Right renal pelvis (tissue), 4 donors: ENCODE measurements at places on chromosomes 11 and 22.

- no peak for DNase-seq
Observed at GRCh38 chr11:122723106-122723505, 67.6 kb downstream of the UBASH3B start.

GRCh38 chr11:107827041-107827440 is 31.5 kb downstream of the SLC35F2 start:
- DNase-seq = no peak

GRCh38 chr11:105139669-105140068 is at the start of gene CARD18:
Gene CARD18 (minus strand): TSS chr11:105139769. CDS start chr11:105139726, 43 bp downstream.
- DNase-seq = no peak

DNA sequence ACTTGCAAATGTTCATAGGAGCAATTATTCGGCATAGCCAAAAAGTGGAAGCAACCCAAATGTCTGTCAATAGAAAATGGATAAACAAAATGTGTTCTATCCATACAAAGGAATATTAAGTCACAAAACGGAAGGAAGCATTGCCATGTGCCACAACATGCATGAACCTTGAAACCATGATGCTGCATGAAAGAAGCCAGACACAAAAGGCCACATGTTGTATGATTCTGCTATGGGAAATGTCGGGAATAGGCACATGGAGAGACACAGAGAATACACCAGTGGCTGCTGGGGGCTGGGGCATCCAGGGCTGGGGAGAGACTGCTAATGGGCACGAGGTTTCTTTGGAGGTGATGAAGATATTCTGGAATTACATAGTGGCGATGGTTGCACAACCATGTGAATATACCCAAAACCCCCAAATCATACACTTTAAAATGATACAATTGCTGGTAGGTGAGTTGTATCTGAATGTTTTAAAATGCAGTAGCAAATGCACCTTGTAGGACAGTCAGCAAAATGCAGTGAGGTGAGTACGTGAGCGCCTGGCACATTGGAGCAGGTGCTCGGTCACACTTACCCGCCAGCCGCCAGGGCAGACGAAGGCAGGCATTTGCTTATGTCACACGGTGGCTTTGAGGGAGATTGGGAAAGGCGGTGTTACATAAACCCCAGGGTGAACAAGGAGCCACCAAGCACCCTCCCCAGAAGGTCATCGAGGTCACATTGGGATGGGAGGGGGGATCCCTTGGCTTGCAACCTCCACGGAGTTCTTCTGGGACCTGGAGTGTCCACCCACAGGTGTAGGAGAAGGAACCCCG is 6.3 kb upstream of the OSM start:
- no peak for DNase-seq

DNA sequence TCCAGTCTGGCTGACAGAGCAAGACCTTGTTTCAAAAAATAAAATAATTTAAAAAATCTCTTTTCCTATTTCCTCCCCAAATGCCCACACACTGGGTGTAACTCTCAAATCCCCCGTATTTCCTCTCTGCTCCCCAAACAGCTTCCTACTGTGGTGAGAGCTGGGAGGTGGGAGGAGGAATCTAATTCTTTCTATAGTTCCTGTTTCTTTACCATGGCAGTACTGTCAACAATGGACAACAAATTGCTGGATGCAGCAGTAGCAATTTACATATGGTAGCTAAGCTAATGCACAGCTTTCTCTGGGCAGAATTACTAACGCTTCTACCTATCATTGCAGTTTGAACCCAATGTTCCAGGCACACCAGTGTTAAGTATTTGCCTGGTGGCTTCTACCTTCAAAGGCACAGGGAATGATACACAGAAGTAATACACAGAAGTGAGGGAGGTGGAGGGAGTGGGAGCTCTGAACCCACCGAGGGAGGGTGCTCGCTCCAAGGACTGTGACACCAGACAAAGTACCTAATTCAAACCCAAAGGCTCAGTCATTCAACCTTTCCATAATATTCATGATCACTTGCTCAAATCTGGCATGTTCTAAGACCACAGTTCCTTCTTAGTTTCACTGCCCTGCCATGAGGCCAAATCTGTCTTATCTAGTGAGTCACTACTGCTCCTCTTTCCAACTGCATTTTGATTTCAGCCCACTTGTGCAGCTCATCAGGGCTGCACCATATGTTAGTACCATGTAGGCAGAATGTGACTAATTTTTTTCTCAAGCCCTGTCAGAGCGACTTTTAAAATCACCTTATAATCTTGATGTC is 37.9 kb downstream of the CELF1 start:
- DNase-seq = no peak

- no peak for DNase-seq
Observed at GRCh38 chr11:77106321-77106720, 3.7 kb downstream of the OMP start.

DNA sequence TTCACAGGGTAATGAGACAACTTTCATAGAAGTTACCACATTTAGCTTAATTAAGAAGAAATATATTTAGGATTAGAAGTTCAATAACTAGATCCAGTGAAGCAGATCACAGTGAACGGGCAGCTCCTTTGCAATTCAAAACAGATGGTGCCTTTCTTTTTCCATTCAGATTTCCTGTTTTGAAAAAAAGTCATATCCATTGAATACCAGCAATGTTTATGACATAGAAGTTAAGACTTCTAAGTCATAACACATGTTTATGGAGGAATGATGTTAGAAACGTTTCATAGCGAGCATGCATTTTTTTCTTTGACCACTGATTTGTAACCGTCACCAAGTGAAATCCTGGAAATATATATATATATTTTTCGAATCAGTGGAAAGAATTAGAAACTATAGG is 24.7 kb downstream of the LUZP2 start:
- DNase-seq = no peak

GRCh38 chr22:24011735-24012068 is 598 bp downstream of the CABIN1 start:
- no peak for DNase-seq

GRCh38 chr22:37661160-37661924 is 2.8 kb downstream of the PDXP start:
- DNase-seq = no peak

DNA sequence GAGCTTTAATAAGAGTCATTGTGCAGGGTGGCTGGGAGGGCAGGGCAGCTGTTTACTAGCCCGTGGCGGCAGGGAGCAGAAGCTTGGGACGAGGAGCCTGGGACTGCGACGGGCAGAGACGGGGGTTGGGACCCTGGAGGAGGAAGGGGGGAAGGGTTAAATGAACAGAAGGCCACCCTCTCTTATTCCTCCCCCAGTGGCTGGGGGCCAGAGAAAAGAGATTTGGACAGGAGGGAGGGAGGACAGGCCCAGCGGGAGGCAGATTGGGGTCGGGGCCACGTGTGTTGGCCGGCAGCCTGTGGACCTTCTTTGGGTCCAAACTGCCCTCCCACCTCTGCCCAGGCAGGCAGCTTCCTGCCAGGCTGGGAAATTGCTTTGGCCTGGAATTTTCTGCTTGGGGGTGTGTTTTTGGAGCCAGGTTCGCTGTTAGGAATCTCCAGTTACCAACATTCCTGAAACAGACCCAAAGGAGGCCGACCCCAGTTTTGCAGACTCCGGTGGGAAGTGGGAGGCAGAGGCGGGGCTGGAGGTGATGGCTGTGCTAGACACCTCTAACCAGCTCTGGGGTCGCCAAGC is 50.2 kb downstream of the APOL3 start:
- DNase-seq = no peak

DNA sequence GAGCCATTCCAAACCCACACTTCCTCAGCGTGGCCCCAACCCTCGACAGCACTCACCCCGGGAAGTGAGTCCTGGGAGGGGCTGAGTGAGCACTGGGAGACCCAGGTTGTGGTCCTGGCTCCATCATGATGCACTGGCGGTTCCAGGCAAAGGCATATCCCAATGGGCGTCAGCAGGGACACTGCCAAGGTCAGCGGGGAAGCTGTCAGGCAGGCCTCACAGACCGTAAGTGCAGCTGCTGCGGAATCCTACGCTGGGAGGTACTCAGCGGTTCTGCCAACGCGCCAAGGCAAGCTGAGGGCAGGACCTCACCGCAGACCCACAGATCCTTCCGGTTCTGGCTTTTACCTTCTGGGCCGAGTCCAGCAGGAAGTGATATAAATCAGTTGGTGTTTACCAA is 1.4 kb upstream of the GAL3ST1 start:
- DNase-seq = no peak

- DNase-seq = no peak
Observed at GRCh38 chr22:39114112-39114511, 17.1 kb downstream of the APOBEC3H start.

DNA sequence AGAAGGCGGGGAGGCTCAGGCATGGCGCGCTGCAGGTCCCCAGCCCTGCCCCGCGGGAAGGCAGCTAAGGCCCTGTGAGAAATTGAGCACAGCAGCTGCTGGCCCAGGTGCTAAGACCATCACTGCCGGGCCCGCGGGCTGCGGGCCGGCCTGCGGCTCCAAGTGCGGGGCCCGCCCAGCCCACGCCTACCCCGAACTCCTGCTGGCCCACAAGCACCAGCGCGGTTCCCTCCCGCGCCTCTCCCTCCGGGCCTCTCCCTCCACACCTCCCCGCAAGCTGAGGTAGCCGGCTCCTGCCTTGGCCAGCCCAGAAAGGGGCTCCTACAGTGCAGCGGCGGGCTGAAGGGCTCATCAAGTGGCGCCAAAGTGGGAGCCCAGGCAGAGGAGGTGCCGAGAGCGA is 4.6 kb upstream of the RDX start:
- no peak for DNase-seq

- DNase-seq = no peak
Observed at GRCh38 chr22:35678836-35679235, 30.6 kb downstream of the APOL6 start.

GRCh38 chr22:39012533-39013511 is 1.2 kb upstream of the APOBEC3C start:
- DNase-seq = no peak

DNA sequence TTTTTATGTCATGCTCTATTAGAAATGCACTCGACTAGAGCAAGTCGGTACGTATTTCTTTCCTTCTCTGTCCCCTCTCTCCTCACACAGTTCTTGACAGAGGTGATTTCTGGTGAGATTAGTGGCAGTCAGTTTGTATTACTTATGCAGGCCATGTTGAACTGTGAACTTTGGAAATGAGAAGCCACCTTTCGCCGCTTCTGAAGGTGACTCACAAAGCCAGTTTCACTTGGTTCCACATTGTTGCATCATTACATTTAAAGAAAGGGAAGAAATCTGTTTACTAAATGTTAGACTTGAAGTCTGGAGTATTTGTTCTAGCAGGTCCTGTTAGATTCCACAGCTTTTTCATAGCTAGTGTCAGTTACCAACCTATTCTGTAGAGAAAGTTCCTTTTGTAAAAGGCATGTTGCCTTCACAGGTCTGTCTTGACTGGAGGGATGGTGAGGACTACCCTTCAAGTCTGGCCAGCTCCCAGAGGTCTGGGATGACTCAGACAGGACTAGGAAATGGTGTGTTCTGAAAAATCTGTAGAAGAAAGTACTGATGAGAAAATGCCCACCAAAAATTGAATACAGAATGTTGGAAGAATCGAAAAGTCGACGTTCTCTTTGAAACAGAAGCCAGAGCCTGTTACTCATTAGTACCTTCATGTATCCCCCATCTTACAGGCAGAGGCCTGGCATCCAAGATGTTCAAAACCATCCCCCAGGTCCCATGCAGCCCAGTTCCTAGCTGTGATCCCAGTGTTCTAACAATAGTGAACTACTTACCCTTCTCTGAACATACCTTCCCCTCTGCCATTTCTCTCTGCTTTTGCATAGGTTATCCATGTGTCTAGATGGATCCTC is 181.4 kb downstream of the DBX1 start:
- DNase-seq = no peak

DNA sequence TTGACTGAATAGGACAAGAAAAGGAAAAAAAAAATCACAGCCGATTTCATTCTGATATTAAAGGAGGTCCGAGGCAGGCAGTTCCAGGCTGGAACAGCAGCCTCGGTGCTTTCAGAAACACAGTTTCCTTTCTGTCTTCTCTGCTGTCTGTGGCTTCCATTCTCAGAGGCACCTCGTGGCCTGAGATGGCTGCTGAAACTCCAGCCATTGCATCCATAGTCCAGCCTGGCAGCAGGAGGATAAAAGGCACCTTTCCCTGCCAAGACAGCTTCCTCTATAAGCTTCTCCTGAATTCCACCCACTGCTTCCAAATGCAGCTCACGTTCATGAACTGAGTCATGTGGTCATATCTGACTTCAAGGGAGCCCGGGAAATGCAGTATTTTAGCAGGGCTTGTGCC is 390.5 kb downstream of the TBC1D22A start:
- DNase-seq = no peak

DNA sequence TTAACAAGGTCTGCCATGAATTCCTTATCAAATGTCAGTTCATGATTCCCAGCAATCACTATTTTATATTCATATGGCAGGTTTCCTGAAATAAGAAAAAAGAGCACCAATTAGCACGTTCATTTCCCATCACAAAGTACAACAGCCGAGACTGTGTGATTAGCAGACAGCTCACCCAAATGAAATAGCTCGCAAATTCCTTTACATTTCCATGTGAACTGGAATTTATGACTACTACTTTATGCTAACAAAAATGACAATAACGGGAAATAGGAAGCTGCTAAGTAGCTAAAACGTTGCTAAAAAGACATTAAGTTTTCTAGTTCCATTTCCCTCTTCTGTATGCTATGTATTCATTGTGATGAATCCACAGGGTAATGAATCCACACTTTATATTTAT is 90.7 kb downstream of the MPPED2 start:
- no peak for DNase-seq

GRCh38 chr22:46240907-46241306 is 9.2 kb downstream of the CDPF1 start:
- no peak for DNase-seq

GRCh38 chr11:660281-660680 is 23.2 kb downstream of the DRD4 start:
- no peak for DNase-seq

DNA sequence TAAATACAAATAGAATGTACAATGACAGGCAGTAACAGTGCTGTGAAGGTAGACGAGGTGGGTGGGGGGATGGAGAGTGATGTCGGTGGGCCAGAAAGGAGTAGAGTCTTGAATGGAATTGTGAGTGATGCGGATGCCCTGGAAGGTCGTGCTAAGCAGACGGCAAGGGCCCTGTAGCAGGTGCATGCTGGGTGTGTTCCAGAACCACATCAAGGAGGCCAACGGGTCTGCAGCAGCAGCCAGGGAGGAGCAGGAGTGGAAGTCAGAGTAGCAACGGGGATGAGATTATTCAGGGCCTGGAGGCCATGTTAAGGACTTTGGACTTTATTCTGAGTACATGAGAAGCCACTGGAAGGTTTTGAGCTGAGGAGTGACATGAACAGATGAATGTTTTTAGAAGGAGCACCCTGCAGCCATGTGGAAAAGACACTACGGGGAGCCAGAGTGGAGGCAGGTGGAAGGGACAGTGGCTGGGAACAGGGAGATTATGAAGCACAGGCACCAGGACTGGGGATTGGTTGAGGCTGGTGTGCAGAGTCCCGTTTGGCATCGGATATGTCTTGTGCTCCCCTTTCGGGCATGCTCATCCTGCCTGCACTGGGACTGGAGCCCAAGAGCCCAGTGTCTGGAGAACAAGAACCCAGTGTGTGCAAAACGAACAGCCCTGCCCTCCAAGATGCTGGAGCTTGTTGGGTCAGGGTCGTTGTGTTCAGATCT is 74.1 kb downstream of the COMMD9 start:
- no peak for DNase-seq

- no peak for DNase-seq
Observed at GRCh38 chr11:15197696-15198095, 83.0 kb downstream of the INSC start.
